ENCODE measurements at places on chromosomes 1 and 21. TPM values are rescaled to one million over a fixed set of nuclear protein-coding genes. Genes with fewer than 3 reads are reported as not detected.
A peak's percentile ranks its signal among the peaks of the same experiment; 100 is the strongest.

The CLEC20A gene
- total RNA-seq: not detected

- no peak overlapping the region for H3K4me3 ChIP-seq
- DNase-seq: no peak
- no peaks in the 10 kb centered on the region for H3K27me3 ChIP-seq
- H3K27ac ChIP-seq: no peak overlapping the region
- H3K4me1 ChIP-seq: no peaks in the 10 kb centered on the region
These were observed 162.3 kb upstream of the ARHGEF16 start for GRCh38 chr1:3292051-3292722.

- no peak overlapping the region for H3K4me3 ChIP-seq
- DNase-seq: no peak
- no peaks in the 10 kb centered on the region for H3K4me1 ChIP-seq
These were observed 43.8 kb upstream of the TNFSF18 start for GRCh38 chr1:173094541-173094940.

The CSF1 gene
- 252 TPM for total RNA-seq

DNA sequence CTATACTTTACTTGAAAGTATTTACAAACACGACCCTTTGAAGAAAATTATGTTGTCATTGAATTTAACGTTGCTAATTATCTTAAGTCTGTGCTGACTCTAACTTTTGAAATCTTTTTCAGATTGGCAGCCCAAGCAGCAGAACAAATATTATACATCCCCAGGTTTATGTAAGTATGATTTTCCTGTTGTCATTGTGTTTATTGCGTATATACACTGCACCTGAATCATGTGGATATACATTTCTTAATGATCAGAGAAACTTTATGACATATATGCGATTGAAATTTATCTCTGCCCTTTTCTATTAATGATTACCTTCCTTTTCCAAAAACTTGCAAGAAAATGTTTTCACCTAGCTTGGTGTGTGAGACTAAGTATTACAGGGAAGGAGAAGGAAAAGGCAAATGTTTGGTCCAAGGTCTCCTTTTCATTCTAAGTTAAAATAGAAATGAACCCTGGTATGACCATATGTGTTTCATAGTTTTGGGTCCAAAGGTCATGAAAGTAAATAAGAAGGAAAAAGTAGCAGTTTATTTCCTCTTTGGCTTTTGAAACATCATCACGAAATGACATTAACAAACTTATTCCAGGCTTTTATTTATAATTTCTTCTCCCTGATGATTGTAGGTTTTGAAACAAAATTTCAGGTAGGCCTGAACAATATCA, 116.8 kb downstream of the VPS13D start:
- no peak overlapping the region for H3K27ac ChIP-seq
- no peaks in the 10 kb centered on the region for H3K27me3 ChIP-seq
- no peak overlapping the region for H3K4me3 ChIP-seq
- DNase-seq: no peak
- peaks cover 79% of the 10 kb centered on the region for H3K36me3 ChIP-seq

DNA sequence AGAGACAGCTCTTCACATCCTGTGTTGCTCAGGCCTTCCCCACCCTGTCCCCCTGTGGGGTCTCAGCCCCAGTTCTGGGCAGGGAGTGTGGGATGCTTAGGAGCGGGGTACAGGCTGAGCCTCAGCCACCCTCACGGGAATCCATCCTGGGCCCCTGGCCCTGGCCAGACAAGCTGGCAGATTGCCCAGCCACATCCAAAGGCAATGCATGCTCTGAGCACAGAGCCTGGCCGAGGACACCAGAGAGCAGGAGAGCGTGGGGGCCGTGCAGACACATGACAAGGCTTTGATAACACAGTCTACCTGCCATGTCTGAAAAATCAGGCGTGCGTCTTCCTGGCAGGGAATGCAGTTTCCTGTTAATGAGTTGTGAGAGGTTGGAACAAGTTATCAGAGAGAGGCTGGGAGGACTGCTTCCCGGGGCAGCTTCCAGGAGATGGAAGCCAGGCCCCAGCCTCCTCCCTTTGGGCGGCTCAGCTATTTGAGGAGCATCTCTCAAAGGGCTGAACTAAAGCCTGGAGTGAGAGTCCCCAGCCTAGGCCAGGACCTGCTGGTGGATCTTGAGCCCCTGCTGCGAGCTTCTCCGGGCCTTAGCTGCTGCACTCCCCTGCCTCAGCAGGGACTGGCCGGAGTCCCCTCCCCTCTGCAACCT, 72.2 kb upstream of the SELENON start:
- no peaks in the 10 kb centered on the region for H3K36me3 ChIP-seq
- peaks cover 7% of the 10 kb centered on the region for H3K4me1 ChIP-seq
- H3K27ac ChIP-seq: no peak overlapping the region
- H3K27me3 ChIP-seq: peaks cover 60% of the 10 kb centered on the region
- no peak for DNase-seq
- H3K4me3 ChIP-seq: no peak overlapping the region

The RPE65 gene
- not detected for total RNA-seq

DNA sequence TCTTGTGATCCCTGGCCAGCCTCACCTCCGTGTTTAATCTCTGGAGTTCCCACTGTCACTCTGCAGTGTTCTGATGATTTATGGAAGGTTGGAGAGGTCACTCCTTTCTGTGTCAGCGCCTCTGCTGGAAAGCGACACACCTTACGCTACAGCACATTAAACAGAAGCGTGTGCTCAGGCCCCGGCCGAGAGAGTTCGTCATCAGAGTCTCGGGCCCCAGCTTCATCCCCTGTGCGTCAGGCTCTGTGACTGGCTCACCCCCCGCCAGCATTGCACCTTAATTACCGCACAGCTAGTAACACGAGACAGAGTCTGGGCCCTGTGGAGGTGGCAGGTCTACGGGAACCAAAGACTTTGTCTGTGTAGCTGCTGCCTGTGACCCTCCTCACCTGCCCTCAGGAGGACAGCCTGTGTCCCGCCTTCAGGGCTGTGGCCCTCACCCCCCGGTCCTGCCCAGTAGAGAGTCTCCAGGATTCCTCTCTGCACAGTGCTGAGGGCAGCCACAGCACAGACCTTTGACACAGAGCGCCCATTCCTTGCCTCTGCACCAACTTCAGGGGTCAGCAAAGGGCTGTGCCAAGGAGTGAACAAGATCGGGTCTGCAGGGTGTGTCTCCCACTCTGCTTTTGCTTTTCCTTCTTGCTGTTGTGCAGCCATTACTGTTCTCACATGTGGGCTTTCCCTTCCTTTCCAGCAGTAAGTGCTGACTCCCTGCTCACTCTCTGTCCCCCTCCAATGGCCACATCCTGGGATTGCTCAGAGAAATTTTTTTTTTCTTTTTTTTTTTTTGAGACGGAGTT, 157.6 kb downstream of the PGBD5 start:
- peaks cover 35% of the 10 kb centered on the region for H3K36me3 ChIP-seq
- no peaks in the 10 kb centered on the region for H3K27me3 ChIP-seq
- peak overlapping the region; percentile 16 for H3K27ac ChIP-seq
- H3K4me1 ChIP-seq: peaks cover 20% of the 10 kb centered on the region
- no peak overlapping the region for H3K4me3 ChIP-seq
- DNase-seq: no peak

DNA sequence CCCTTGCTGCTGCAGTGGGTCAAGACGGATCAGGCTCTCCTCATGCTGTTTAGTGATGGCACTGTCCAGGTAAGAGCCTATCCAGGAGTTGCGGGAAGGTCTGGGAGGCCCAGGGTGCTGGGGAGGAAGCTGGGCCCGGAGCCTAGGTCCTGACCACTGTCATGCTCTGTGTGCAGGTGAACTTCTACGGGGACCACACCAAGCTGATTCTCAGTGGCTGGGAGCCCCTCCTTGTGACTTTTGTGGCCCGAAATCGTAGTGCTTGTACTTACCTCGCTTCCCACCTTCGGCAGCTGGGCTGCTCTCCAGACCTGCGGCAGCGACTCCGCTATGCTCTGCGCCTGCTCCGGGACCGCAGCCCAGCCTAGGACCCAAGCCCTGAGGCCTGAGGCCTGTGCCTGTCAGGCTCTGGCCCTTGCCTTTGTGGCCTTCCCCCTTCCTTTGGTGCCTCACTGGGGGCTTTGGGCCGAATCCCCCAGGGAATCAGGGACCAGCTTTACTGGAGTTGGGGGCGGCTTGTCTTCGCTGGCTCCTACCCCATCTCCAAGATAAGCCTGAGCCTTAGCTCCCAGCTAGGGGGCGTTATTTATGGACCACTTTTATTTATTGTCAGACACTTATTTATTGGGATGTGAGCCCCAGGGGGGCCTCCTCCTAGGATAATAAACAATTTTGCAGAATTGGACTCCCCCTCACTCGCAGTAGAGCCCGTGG, 1.7 kb downstream of the DYNLT4 start:
- H3K4me3 ChIP-seq: peak overlapping the region; percentile 52
- H3K27ac ChIP-seq: peak overlapping the region; percentile 76
- no peaks in the 10 kb centered on the region for H3K27me3 ChIP-seq
- peaks cover 84% of the 10 kb centered on the region for H3K36me3 ChIP-seq
- H3K4me1 ChIP-seq: peaks cover 58% of the 10 kb centered on the region

GRCh38 chr1:99365141-99365540, 100.8 kb downstream of the PLPPR4 start:
- H3K27ac ChIP-seq: no peak overlapping the region
- H3K36me3 ChIP-seq: no peaks in the 10 kb centered on the region
- H3K4me3 ChIP-seq: no peak overlapping the region
- no peaks in the 10 kb centered on the region for H3K4me1 ChIP-seq
- H3K27me3 ChIP-seq: no peaks in the 10 kb centered on the region

DNA sequence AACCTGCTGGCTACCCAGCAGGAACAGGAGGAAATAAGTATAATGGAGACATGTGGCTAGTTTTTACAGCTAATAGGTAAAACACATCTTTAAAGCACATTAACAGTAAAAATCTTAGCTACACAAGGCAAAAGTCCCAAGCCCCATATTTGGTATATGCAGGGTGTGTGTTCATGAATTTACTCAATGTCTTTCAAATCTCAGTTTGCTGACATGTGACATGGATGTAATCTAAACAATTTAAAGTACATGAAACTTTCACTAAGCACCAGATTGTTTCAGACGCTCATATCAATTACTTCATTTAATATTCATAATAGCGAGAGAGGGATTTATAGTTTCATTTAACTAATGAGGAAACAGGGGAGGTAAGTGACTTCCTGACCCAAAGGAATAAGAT, 3.9 kb downstream of the TACSTD2 start:
- no peak overlapping the region for H3K27ac ChIP-seq
- H3K36me3 ChIP-seq: peaks cover 7% of the 10 kb centered on the region
- peaks cover 73% of the 10 kb centered on the region for H3K27me3 ChIP-seq
- H3K4me1 ChIP-seq: peaks cover 30% of the 10 kb centered on the region
- no peak for DNase-seq
- H3K4me3 ChIP-seq: no peak overlapping the region

The HFM1 gene
- not detected for total RNA-seq

The LGALS8 gene
- 70.9 TPM for total RNA-seq
